HEK293T (cell line): ENCODE measurements at places on chromosomes 4 and X.

DNA sequence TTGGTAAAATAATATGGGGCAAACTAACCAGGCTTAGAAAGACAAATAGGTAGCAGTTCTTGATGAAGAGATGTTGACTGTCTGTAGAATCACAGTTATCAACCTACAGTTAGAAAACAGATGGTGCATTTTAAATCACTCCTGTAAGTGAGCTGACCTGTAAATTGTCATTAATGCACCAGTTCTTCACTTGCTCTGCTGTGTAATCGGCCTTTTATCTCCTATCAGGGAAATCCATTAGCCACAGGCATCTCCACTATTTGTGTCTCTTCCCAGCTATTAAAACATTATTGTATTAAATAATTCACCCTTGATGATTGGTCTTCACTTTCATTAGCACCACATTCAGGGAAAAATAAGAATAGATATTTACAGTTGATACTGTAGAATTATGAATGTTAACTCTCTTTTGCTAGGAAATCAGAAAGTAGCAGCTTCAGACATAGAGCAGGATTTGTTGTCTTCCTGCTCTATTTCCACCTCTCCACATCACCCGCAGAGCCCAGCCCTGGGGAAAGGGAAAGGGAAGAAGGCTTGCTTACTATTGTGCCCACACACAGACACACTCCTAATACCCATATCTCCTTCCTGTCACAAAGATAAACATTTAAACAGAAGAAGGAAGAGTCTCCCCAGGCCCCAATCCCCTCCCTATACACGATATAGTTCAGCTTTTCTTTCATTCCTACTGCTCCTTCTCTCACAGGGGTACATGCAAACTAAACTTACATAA is 97.1 kb downstream of the REELD1 start:
- no peak for DNase-seq

- DNase-seq, result no peak
These were observed 259.7 kb downstream of the BMPR1B start for GRCh38 chr4:95017305-95018064.

- peak; percentile 46 for DNase-seq
These were observed 12.5 kb upstream of the S100P start for GRCh38 chr4:6681191-6681590.

DNA sequence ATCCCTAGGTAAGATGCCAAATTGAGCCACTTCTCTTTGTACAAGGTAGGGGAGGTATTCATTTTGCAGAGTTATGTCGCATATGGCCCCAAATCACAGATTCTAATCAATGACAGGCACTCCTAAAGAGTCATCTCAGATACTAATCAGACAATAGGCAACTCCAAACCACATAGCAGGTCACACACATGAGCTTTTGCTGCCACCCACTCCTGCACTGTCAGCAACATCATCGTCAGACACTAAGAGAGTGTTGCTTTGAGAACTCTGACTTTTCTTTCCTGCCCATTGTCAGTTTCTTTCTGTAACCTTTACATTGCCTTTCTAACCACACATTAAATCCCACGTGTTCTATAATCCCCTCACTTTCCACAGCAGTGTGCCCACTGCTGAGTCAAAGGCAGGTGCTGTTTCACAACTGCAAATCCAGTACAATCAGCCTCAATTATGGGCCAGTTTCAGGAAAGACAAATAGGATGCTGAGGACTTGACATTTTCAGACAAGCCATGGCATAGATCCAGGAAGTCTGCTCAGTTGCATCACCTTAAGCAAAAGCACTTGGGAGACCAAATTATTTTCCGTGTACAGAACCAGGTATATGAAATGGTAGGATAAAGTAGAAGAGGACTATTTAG is 23.5 kb downstream of the TMEM31 start:
- no peak for DNase-seq

DNA sequence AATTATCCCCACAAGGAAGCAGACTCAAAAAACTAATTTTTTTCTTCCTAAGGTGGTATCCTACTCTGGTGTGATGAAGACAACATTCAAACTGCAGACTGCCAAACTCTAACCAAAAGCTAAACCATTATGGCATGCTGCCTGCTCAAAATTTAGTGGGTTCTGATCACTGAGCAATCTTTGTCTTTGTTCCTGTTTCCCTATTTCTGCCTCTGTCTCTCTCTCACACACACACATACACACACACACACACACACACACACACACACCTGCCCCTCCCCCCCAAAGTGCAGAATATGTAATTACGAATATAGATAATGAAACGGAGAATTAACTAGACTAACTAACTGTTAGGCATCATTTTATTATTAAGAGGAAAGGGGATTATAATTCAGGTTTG is 1278.6 kb downstream of the PCDH7 start:
- no peak for DNase-seq

DNA sequence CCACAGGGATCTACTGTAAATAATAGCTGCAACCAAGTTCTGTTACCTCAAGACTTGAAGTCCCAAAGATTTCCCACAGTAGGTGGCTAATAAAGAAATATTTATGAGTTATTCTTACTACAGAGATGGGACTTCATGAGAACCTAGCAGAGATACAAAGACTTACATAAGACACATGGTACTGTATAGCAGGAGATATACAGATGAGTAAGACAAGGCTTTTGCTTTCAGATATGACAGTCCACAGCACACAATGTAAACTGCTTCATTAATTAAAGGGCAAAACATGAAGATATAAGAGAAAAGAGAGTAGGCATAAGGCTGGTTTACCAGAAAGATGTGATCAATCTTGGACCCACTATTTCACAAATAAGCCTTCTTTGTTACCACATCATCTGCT is 6.6 kb downstream of the ANKRD17 start:
- no peak for DNase-seq

GRCh38 chrX:133364865-133365264 is 50.4 kb downstream of the GPC4 start:
- no peak for DNase-seq

- DNase-seq, result no peak
These were observed 1382.0 kb downstream of the FAM133A start for GRCh38 chrX:95055991-95056390.

DNA sequence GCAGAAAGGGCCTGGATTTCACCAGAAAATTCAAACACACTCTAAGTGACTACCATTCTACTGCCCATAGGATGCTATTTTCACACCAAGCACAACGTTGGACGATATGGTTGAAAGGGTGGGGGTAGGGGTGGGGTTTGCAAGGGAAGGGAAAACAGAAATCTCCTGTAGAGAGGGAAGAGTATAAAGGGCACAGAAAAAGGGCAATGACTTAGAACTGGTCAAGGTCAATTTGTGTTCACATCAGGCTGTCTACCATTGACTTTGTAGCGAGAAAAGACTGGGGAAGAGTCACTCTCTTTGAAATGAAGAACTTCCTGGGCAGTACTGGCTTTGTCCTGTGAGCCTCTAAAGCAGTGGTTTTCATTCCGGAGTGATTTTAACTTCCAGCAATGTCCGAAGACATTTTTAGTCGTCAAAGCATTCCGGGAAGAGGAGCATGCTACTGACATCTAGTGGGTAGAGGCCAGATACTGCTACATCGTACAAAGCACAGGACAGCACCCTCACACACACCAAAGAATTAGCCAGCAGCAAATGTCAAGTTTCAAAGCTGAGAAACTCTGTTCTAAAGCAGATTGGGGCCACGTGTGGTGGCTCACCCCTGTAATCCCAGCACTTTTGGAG is 48.4 kb upstream of the SLC7A3 start:
- DNase-seq, result peak; percentile 59

- no peak for DNase-seq
These were observed 564.6 kb upstream of the DIPK2B start for GRCh38 chrX:45765281-45765680.

DNA sequence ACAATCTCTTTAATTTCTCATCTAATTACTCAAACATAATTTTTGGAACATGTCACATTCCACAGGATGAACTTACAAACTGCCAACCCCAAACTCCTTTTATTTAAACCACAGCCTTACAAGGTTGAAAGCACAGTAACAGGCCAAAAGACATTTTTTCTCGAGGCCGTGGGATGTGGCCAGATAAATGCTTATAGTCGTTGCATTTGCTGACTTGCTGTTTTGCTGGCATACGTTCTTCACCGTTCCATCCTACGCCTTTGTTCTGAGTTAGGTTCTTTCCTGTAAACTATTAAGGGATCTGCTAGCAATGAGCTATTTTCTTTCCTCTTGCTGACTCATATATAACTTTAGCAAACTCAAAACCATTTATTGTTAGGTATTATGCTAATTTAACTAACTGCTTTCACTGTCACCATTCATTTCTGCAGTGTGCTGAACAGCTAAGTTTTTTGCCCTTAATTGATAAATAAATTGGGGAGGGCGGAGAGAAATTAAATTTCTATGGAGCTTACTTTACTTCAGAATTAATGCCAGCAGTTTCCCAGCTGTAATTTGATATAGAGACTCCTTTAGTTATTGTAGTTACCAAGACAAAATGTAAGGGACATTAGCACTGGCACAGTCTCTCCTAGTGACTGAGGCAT is 135.1 kb upstream of the PACRGL start:
- DNase-seq, result no peak

DNA sequence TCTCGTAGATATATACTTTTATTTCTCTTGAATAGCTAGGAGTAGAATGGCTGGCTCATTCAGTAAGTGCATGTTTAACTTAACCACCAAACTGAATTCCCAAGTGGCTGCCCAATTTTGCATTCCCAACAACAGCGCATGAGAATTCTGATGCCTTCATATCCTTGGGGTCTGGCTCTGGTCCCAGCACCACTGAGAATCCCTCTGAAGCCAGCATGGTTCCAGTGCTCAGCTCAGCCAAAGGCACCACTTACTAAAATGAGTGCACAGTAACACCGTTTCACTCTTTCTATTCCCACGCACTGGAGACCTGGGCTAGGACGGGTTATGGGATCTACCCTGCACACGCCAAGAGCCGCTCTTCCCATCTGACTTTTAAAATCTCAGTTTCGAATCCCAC is 60.4 kb downstream of the CASP3 start:
- DNase-seq, result no peak

DNA sequence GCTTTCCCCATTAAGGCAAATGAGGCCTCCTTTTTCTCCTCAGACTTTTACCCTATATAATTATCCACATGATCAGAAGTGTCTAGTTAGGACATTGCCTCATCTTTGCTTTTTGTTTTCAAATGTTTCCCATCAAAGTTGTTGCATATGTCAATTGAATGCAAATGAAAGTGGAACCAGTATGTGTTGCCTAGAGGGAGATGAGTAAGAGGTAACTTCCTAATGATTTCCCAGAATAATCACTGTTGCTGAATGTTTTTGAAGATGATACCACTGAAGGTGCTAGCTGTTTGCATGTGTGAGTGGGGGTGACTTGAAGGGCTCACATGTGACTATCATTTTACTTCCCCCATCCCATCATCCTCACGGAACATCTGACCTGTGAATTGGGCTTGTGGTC is 33.9 kb downstream of the PAK3 start:
- DNase-seq, result no peak

- DNase-seq, result no peak
These were observed 137.9 kb upstream of the S100G start for GRCh38 chrX:16511796-16512776.

GRCh38 chr4:26804925-26805324 is 55.7 kb upstream of the STIM2 start:
- DNase-seq, result no peak

GRCh38 chrX:154784149-154784995 is 20.9 kb downstream of the MPP1 start:
- DNase-seq, result no peak

DNA sequence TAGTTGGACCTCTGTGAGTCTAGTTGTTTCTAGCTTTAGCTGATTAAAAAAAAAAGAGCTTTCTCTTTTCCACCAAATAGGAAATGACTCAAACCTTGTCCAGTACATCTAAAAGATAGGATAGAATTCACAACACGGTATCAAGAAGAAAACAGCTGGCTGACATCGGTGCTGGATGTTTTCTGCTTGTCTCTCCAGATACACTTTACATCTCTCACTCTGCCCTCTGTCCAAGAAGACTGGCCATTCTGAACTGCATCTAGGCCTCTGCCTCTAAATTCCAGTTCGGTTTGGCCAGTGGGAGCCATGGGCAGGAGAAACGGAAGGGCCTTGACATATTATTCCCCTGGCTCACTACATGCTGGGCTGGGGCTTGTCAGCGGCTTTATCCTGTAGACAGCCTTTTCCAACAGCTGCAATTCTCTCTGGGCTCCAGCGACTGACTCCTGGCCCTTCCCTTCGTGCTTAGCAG is 57.3 kb upstream of the SHISA3 start:
- no peak for DNase-seq

DNA sequence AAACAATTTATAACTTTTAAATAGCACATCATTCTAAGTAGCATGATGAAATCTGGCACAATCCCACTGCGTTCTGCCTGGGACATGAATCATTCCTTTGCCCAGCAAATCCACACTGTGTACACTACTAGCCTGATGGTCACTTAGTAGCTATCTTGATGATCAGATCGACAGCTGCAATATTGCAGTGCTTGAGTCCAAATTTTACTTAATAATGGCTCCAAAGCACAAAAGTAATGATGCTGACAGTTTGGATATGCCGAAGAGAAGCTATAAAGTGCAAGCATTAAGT is 86.6 kb upstream of the NPNT start:
- DNase-seq, result no peak

GRCh38 chr4:80252953-80253352 is 13.5 kb upstream of the FGF5 start:
- no peak for DNase-seq

GRCh38 chr4:161546902-161547301 is 616.9 kb downstream of the FSTL5 start:
- DNase-seq, result no peak

DNA sequence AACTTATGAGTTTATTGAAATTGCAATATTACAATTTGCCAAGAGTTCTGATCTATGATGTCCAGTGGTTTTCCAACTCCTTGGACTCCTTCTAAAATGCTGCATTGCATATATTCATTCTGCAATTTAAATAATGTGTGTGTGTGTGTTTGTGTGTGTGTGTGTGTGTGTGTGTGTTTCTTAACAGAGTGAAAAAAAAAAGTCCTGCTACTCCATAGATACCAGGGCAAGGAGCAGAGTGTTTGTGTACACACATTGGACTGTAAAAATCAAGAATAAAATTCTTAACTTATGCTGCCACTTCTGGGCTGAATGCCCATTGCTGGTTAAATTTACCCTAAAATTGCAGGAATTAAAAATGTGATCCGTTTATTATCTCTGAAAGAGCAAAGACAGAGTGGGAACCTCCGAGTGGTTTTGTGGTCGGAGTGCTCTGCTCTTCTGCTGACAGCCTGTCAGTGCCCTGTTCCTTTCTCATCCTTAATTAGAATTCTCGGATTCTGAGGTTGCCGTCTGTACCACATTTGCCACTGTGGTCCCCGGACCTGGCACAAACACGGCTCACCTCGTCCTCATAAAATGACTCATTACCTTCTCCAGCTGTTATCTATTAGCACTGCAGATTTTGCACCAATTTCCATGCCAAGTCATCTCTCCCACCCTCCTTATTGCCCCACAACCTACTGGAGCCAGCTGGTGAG is 355.5 kb downstream of the KCNIP4 start:
- no peak for DNase-seq

DNA sequence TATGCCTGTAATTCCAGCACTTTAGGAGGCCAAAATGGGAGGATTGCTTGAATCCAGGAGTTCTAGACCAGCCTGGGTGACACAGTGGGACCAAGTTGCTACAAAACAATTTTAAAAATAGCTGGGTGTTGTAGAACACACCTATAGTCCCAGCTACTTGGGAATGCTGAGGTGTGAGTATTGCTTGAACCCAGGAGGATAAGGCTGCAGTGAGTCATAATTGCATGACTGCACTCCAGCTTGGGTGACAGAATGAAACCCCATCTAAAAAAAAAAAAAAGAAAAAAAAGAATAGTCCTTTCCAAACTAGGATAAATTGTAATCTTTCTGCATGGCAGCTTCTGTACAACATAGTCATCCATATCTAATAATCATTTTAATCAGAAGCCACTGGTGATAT is 270.1 kb upstream of the INTU start:
- DNase-seq, result no peak

- no peak for DNase-seq
These were observed 207.3 kb upstream of the VEGFC start for GRCh38 chr4:176999935-177000543.
